ENCODE measurements at places on chromosomes 11 and 22.

DNA sequence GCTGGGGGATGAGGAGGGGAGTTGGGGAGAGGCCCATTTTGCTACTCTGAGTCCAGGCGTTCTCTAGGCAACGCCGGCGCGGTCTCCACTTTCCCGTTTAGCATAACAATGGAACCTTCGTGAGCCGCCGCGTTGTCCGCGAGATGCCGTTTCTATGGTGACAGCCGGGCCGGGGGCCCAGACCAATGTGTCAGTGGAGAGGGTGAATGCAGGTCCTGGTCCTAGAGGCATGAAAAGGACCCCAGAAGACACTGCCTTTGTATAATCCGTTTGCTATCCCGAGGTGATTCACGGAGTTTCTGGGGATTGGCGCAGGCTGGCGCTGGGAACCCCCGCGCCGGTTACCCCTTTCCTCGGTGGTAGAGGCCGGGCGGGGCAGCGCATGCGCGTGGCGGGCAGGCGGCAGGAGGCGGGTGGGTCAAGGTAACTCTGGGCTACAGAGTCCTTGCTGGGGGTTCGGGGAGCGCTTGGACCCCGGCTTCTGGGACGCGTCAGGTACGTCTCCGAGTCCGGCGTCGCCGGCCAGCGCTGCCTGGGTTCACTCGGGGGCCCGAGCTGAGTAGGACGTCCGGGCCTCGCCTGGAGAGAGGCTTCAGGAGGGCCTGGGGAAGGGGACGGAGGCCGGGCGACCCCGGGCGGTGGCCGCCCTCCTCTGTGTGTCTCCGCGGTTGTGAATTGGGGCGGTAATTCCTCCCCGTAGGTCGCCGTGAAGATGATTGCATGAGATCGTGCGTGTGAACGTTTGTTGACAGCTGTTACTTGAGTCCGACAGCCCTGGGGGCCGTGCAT is at the start of the genes CBY1 and FAM227A:
CBY1 (plus strand) TSS at position 383 of the 789 bp plus-strand sequence. CDS start 11,417 bp downstream, outside the sequence.
FAM227A (minus strand) TSS at position 137 of the 789 bp plus-strand sequence. CDS start 6,224 bp downstream, outside the sequence.
- peak; percentile 70 for DNase-seq

DNA sequence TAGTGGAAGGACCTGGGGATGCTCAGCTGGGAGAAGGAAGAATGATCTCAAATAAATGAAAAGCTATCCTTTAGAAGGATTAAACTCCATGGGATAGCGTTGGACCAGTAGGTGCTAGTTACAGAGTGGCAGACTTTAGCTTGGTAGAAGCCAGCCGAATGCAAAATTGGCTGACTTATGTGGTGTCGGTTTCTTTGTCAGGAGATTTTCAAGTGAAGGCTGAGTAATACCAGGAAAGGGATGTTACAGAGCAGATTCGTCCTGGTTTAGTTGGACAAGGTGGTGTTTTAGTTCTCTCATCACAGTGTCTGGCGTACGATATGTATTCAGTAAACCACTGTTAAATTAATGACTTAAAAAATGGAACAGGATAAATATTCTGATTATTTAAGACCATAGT is 26.0 kb downstream of the FDX1 start:
- DNase-seq = no peak

- DNase-seq = no peak
Observed at GRCh38 chr22:33465554-33465953, 407.4 kb upstream of the SYN3 start.

DNA sequence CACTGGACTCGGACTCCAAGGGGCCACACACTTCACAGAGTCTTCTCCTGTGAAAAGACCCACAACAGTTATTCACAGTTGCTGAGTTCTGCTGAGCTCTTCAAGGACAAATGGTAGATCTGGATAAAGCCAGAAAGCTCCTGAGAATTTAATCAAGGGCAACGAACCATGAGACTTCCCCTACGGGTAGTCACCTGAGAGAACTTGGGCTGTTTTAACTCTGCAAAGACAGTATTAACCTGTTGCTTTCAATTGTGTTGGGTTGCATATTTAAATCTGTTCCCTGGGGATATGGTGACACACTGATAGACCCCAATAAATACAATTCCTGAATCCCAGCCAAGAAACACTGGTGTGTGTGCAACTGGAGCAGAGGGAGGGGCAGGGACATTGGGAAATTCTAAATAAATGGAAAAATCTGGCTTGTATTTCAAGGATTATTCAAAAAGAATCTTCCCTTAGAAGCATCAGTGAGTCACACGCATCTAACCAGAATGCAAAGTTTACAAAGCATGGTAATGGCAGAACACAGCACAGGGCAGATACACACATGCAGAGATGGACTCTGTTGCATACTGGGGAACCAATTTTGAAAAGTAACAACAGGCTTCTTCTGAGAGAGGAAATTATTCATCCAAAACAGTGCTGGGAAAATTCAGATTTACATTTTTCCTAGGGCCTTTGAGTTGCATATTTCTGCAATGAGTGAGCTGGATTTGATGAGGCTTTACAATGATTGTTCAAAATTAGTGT is 4.0 kb downstream of the KCNJ1 start:
- DNase-seq = no peak

DNA sequence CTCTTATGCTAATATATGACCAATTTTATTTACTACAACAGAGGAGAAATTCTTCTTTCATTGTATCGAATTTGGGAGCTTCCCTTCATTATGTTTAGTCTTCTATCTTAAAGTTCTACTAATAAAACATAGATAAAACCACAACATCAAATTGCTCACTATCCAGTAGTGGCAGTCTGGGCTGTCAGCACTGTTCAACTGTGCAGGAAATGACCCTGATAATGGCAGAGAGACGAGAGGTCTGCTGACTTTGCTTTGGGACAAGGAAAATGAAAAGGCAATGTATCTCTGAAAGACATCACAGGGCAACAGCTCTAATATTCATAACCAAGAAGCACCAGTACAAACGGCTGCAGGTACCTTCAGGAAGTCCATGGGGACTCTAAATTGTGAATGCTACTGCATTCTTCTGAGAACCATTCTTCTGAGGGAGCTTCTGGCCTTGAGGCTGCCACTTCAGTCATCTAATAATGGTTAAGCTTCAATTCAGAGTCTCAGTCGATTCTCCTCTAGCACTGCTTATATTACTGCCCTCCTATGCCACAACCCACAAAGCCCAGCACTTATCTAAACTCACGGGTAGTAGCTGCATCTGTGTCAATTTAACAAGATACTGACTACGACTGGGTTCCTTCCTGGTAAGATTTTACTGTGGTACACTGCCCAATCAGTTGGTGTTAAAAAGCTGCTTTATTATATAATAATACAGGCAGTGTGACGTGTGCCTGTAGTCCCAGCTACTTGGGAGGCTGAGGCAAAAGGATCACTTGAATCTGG is 44.2 kb downstream of the CKAP5 start:
- no peak for DNase-seq

GRCh38 chr11:69819541-69820070 is 390 bp upstream of the FGF3 start:
- no peak for DNase-seq

DNA sequence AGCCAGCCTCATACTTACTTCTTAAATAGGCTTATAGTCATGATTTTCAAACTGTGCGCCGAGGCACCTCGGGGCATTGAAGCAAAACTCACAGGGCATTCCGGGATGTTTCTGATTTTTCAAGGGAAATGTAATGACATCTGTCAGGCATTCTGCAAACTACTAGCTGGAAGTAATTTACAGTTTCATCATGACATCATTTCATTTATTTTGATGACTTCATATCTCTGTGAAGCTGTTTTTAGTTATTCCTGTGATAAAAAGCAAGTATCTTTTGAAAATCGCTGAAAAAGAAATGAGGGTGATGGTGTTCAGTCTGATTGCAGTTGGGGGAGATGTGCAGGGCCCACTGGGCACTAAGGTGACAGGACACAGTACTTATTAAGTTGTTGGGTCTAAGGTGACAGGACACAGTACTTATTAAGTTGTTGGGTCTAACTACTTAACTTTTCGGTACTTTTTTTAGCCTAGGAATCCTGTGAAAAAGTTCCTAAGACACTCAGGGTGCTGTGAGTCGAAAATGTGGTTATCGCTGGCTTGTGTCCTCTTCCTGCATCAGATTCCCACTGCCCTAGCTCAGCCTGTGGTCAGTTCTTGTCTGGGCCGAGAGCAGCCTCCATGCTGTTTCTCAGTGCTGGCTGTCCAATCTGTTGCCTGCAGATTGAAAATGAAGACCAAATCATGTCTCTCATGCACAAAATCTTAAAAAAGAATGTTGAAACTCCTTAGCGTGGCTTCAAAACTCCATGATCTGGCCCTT is 42.6 kb downstream of the APLP2 start:
- no peak for DNase-seq

GRCh38 chr11:32829157-32829679 is 509 bp upstream of the PRRG4 start:
- DNase-seq = no peak

DNA sequence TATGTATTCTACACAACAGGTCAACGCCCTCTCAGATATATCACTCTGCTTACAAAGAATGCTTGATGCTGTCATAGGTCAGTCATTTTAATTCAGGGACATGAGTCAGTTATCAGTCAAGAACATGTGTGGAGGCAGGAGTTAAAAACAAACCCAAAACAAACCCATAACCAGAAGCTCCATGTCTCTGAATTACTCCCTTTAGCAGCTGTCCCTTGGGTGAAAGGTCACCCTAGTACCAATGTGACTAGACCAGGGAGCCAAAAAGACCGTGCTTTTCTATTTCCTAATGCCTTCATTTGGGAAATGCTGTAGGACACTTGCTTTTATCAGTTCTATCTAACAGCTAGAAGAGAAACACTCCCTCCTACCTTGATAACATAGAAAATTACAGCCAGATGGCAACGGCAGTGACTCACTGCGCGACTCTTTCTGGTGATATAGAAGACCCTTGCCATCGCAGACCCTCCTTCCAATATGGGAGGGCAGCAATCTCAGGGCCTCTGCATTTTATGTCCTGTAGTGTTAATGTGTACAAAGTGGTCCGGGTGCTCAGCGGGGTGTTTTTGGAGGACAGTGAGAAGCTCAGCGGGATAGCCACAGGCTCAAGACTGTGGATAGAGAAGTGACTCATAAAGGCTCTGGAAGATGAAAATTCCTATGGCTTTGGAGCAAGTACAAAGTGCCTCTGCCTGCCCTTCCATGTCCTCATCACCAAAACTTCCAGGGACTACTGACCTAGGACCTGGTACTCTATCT is 24.8 kb downstream of the APOL5 start:
- no peak for DNase-seq
